H1 (cell line): ENCODE measurements at places on chromosomes 4 and X.

DNA sequence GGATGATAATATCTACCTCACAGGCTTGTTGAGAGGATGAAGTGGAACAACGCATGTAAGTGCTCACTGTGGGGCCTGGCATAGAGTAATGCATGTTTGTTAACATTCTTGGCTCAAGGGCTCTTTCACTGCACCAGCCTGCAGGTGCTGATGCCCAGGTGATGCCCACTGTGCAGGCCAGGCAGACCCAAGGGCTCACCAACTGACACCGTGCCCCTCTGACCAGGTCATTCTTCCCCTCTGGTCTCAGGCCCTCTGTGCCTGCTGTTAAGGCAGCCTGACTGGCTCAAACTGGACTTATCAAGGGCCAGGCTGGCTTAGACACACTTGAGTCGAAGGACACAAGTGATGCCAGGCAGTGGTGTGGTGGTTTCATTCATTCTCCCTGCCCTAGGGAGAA lies 90.5 kb downstream of the PJA1 start:
- H3K27me3 ChIP-seq: no peaks in the 10 kb centered on the region
- H3K4me3 ChIP-seq: no peak overlapping the region
- H3K4me1 ChIP-seq: peaks cover 3% of the 10 kb centered on the region
- no peak overlapping the region for H3K27ac ChIP-seq
- DNase-seq: no peak

DNA sequence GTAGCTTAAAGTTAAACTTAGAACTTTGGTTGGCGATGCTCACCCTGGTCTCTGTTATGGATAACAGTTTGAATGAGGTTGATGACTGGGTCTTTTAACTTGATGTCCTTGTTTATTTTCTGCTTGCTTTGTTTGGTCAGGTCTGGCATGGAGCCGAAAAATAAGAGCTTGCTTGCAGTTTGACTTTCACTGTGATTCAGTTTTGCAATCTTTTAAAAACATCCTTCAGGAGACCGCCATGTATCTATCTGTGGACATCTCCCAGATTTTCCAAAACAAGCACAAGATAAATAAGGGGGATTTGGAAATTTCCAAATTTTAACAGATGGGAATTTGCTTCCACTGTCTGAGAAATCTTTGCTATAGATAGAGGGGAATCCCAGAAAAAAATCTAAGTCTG lies 246.7 kb downstream of the PALLD start:
- no peaks in the 10 kb centered on the region for H3K36me3 ChIP-seq
- H3K4me3 ChIP-seq: no peak overlapping the region
- H3K27me3 ChIP-seq: no peaks in the 10 kb centered on the region
- DNase-seq: no peak

DNA sequence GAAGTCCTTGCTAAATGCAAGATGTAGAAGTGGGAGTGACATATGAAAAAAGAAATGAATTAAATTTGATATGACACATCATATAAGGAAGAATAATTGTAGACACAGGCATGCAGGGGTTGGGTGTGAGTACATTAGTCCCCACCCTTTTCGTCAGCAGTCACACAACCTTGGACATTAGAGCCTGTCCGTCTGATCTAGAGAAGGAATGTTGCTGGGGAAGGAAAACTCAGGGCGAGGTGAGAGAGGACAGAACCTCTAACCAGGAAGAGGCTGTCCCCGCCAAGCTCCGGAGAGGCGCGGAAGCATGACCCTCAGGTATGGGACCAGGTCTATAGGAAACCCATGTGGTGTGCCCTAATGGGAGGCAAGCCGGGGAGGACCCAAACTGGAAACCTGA lies 102.1 kb downstream of the RELL1 start:
- H3K27me3 ChIP-seq: no peaks in the 10 kb centered on the region
- H3K36me3 ChIP-seq: no peaks in the 10 kb centered on the region
- no peak overlapping the region for H3K4me3 ChIP-seq
- no peaks in the 10 kb centered on the region for H3K4me1 ChIP-seq
- no peak for DNase-seq
- H3K27ac ChIP-seq: no peak overlapping the region

DNA sequence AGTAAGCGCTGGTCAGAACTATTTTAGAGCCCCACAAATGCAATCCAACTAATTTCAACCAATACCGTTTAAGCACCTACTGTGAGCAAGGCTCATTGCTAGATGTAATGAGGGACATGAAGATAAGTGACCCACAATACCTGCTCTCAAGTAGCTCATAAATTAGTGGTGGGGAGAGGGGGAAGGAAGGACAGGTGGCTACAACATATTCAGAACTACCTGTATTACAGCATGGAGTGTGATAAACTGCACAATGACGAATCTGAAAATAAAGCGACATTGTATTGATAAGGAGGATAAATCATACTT lies 311.6 kb upstream of the DIAPH2 start:
- H3K27ac ChIP-seq: no peak overlapping the region
- H3K27me3 ChIP-seq: no peaks in the 10 kb centered on the region
- no peaks in the 10 kb centered on the region for H3K4me1 ChIP-seq
- no peak overlapping the region for H3K4me3 ChIP-seq
- H3K36me3 ChIP-seq: no peaks in the 10 kb centered on the region

GRCh38 chr4:3184725-3185124 lies 64.2 kb upstream of the MSANTD1 start:
- no peak overlapping the region for H3K27ac ChIP-seq
- no peak for DNase-seq
- no peaks in the 10 kb centered on the region for H3K4me1 ChIP-seq
- no peak overlapping the region for H3K4me3 ChIP-seq
- no peaks in the 10 kb centered on the region for H3K27me3 ChIP-seq
- peaks cover 41% of the 10 kb centered on the region for H3K36me3 ChIP-seq

DNA sequence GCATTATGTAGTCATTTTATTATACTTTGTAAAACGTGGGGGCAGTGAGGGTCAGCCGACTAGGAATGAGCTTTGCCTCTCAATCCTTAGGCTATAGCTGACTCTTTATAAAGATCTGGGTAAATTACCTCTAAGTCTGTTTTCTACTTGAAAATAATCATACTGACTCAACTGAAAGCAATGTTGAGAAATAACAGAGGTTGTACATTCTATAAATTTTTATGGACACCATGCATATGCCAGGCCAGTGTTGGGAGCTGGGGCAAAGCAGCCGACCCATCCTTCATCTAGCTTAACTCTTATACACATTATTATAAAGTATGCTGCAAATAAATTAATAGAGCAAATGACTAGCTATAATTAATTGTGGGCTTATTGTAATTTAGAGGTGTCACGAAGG lies 2.2 kb upstream of the DCUN1D4 start:
- H3K36me3 ChIP-seq: no peaks in the 10 kb centered on the region
- no peaks in the 10 kb centered on the region for H3K27me3 ChIP-seq
- H3K4me1 ChIP-seq: no peaks in the 10 kb centered on the region
- H3K4me3 ChIP-seq: no peak overlapping the region
- H3K27ac ChIP-seq: no peak overlapping the region

GRCh38 chrX:66015900-66016689 lies 23.8 kb downstream of the VSIG4 start:
- H3K4me3 ChIP-seq: no peak overlapping the region
- H3K4me1 ChIP-seq: no peaks in the 10 kb centered on the region
- no peak for DNase-seq
- H3K27ac ChIP-seq: no peak overlapping the region

DNA sequence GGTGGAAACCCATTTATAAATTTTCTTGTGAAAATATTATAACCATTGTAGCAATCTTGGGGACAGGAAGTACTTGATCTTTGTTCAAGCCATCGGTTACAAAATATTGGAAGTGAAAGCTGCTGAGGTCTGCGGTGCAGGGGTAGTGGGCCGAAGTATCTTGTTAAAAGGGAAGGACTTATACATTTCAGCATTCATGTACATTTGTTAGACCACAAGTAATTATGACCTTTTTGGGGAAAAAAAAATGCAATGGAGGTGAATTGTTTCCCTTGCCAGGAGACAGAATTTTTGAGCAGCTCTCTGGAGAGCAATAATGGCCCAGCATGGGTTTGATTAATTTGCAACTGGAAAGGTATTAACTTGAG lies 121.3 kb downstream of the EGF start:
- H3K4me1 ChIP-seq: no peaks in the 10 kb centered on the region
- H3K36me3 ChIP-seq: no peaks in the 10 kb centered on the region
- H3K4me3 ChIP-seq: no peak overlapping the region
- no peaks in the 10 kb centered on the region for H3K27me3 ChIP-seq
- DNase-seq: no peak

DNA sequence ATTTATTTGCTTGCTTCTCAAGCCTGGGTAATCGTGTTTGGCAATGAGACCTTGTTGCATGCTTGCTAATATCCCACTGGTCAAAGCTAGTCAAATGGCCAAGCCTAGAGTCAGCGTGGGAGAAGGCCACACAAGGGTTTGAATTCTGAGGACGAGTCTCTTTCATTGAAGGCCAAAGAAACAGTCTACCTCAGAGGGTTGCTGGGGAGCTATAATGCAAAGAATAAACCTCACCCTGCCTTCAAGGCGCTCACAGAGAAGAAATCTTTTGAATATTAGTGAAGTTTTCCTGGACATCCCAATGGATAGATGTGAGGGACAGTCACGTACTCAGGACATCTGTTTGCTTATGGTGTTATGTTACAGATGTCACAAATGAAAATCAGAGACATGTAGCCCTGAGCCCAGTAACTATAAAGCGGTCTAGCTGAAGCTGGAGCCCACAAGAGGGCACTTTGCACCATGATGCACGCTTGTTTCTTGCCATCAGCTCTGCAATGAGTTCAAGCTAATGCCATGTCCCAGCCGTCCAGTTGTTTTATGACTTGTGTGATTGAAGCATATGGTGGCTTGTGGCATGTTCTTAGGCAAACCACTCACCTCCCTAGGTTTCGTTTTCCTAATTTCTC lies 1.1 kb upstream of the TLR3 start:
- no peak overlapping the region for H3K4me3 ChIP-seq
- no peaks in the 10 kb centered on the region for H3K27me3 ChIP-seq
- H3K27ac ChIP-seq: no peak overlapping the region
- 0 out of 2 replicates have a peak, but pooled peaks cover 1% of the 10 kb centered on the region for H3K4me1 ChIP-seq
- no peaks in the 10 kb centered on the region for H3K36me3 ChIP-seq

GRCh38 chr4:148954011-148954749 lies 512.0 kb upstream of the NR3C2 start:
- H3K36me3 ChIP-seq: no peaks in the 10 kb centered on the region
- H3K27me3 ChIP-seq: no peaks in the 10 kb centered on the region
- H3K4me3 ChIP-seq: no peak overlapping the region

DNA sequence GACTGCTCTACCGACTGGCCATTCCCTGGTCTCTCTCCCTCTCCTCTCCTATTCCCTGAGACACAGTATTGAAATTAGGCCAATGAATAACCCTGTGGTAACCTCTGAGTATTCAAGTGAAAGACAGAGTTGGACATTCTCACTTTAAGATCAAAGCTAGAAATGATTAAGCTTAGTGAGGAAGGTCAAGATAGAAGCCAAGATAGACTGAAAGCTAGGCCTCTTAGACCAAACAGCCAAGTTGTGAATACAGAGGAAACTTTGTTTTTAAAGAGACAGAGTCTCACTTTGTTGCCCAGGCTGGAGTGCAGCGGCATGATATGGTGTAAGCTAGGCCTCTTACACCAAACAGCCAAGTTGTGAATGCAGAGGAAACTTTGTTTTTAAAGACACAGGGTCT lies 64.6 kb downstream of the KDM6A start:
- no peak overlapping the region for H3K27ac ChIP-seq
- no peak overlapping the region for H3K4me3 ChIP-seq
- DNase-seq: no peak
- no peaks in the 10 kb centered on the region for H3K4me1 ChIP-seq
- no peaks in the 10 kb centered on the region for H3K36me3 ChIP-seq

GRCh38 chr4:180169394-180169793 lies 2073.8 kb upstream of the TENM3 start:
- H3K4me1 ChIP-seq: peaks cover 2% of the 10 kb centered on the region; the same call in 1 of the 2 replicates
- no peak overlapping the region for H3K4me3 ChIP-seq
- H3K27me3 ChIP-seq: no peaks in the 10 kb centered on the region
- DNase-seq: no peak
- no peaks in the 10 kb centered on the region for H3K36me3 ChIP-seq
- no peak overlapping the region for H3K27ac ChIP-seq

DNA sequence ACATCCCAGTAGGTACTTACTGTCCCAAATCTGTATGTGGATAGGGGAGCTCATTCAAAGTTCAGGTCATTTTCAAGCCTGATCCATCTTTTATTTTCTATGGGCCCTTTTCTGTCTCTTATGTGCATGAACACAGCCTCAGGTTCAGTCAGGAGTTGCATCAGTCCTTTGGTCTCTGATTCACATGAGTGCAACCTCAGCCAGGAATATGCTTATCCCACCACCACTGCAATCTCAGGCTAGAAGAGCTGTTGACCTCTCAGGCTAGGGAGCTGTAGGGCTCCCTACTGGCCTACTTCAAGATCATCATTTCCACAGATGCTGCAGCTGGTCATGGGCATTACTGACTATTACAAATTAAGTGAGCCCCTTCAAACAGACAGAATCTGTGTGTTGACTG lies 27.2 kb downstream of the AASDH start:
- no peak for DNase-seq
- peaks cover 8% of the 10 kb centered on the region for H3K36me3 ChIP-seq
- H3K27me3 ChIP-seq: no peaks in the 10 kb centered on the region
- no peaks in the 10 kb centered on the region for H3K4me1 ChIP-seq
- no peak overlapping the region for H3K27ac ChIP-seq
